ENCODE measurements at places on chromosomes 4 and X.

DNA sequence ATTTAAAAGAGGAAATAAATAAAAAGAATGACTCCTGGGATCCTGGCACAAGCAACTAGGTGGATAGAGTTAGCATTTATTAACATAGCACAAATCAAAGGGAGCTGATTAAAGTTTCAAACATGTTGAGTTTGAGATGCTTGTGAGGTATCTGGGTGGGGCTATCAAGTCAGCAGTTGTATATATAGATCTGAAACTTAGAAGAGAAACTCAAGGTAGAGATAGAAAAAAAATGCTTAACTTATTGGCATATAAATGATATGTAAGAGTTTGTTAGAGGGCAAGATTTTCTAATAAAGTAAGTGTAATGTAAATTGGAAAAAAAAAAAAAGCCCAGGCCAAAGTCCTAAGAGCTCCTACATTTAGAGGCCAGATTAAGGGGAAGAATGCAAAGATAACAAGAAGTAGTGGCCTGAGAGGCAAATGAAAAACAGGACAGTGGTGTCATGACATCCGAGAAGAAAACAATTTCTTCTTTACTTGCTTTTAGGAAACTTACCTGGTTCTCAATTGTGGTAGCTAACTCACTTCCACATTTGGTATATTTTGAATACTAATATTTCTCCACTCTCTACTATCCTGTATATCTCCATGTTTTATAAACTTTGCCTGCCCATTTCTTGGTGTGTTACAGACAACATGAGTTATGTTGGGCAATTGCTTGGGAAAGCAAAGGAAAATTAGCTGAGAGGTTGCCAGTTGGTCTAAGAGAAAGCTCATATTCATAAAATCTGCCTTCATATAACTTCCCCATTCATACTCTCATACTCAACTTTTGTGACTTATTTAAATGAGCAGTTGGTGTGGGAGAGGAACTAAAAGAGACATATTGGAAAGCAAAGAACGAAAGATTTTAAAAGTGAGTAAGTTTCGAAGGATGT lies 169.2 kb downstream of the PARM1 start:
- no peak for DNase-seq

DNA sequence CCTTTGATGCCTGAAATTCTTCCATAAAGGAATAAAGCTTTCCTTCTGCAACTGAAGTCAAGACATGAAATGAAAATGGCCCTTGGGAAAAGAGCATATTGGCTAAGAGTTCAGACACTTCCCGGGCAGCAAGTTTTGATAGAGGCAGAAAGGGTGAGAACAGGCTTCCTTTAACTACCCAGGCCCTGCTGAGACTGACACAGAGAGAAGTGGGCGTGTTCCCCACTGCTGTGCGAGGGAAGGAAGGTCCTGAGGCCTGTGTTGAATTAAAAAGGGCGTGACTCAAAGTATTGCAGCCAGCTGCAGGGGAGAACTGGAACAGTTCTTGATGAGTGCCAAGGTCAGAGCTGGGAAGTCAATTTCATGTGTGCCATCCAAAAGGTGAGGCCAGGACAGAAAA lies 33.9 kb upstream of the ADGRG2 start:
- no peak for DNase-seq

GRCh38 chrX:68834371-68835103 lies 5.7 kb downstream of the EFNB1 start:
- no peak for DNase-seq

- DNase-seq = no peak
Measured at GRCh38 chr4:40763228-40763716, 13.5 kb downstream of the NSUN7 start.

DNA sequence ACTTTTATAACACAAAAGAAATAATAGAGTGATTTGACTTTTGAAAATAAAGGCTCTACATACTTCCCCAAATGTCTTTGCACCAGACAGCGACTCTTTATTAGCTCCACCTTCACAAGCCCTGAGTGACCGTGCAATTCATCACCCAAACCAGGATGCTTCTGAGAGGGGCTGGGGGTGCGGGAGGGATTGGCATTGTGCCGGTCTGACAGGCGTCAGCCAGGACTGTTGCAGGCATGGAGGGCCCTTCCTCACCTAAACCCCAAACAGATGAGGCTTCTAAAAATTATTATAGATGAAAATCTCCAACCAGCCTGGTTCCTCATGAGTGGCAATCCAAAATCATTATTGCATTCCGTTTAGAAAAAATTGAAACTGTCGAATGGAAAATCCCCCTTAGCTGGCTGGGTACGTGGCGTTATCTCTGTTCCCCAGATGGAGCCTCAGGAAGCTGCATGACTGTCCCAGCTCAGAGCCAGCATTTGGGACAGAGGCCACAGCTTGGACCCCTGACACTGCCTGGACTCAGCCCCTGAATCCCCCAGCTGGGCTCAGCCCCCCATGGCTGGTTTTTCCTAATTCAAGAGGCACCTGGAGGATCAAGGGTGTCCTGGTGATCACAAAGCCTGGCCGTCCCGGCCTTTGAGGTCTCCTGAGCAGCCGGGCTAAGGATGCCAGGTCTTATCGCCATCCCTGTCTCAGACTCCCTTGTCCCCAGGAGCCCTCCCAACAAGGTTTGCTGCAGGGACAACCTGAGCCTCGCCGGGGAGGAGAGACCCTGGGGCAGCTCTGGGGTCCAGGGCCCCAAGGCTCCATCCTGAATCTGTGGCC lies 60.4 kb downstream of the SORCS2 start:
- DNase-seq = no peak

- DNase-seq = no peak
Measured at GRCh38 chr4:21136051-21136630, 435.9 kb downstream of the PACRGL start.

DNA sequence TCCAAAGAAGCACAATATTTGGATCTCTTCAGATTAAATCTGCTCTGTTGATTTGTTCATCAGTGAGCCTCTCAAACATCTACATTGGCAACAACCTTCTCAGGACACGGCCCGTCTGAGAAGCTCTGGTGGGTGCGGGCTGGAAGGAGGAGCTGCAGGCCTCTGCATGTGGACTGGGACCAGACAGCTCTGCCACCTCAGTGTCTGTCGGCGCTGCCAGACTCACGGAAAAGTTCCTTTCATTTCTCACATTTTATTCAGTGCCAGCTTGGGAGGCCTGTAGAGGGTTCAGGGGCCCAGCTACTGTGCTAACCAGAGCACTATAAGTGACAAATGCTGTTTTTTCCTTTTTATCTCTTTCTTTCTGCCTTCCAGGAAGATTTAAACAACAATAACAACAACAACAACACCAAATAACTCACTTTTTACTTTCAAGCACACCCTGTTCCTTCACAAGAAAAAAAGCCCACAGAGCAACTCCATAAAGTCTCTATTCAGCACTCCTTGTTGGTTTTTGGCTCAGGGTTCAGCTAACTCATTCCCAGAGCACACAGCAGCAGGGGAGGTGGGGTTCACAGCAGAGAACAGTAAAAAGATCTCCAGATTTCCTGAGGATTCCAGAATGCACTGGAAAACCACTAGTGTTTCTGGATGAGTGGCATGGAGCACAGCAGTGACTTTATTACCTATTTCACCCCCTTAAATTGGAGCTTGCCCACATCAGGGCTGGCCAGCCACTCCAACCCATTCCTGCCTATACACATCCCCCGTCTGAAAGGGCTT lies 23.2 kb upstream of the HOPX start:
- DNase-seq = no peak

DNA sequence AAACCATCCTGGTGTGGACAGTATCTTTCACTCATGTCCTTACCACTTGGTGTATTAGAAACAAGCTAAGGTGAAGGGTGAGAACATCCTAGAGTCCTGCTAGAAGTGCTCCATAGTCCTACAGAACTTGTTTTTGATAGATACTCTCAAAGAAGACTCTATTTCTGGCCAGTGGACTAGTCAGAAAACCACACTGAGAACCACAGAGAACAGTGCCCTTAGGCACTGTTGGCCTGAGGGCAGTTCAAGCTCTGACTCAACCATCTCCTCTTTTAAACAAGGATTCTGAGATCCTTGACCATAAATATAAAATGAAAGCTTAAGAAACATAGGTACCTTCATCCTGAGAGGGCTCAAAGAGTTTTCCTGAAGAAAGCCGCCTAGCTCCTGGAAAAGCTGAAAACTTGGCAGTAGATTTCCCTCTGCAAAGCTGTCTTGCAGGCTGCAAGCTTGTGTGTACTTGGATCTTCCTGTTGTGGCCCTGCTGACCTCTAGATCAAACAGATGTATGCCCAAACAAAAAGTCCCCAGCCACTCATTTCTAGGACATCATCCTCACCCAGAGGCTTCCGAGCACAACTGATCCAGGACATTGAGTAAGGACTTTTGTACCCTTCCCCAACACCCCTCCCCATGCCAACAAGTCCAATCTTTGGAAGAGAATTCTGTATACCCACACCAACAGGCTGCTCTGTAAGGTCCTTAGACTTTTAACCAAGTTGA lies 111.6 kb upstream of the CXCL13 start:
- no peak for DNase-seq

DNA sequence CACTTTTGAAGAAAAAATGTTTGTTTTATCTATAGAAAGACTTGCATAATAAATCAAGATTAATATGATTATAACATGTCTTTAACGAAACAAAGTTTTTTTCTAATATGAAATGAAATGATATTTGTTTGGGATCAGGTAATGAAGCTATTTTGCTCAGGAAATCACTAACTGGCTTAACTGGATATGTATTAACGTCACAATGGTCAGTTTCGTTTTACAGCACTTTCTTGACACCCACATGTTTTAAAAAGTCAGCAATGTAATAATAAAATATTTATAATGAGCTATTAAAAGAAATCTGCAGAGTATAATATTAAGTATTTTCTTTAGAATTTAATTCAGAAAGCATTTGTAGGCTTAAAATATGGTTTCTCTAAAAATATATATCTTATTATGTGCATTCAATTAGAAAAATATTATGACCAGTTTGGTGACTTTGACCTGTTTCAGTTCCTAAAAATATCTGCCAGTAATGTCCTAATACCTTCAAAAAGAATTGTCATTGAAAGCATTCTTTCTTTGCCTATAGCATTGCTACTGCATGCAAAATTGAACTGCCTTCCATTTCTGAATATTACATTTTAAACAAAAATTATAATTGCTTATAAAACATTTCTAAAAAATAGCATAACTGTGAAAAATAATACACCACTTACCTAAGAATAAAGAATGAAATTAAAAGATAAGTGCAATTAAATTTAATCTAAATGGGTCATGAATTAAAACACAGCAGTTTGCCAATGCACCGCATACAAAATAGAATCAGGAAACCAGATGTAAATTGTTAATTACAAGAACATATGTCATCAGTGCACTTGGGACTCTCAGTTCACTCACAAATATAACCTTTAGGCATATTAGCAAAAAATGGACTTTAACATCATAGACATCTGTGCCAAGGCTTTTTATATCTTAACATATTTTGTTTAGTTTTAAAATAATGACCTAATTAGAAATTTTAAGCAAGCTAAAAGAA lies 31.6 kb downstream of the TIGD2 start:
- no peak for DNase-seq

GRCh38 chr4:168472920-168473319 lies 7.4 kb downstream of the DDX60L start:
- no peak for DNase-seq

GRCh38 chrX:44002567-44002966 lies 29.4 kb upstream of the NDP start:
- no peak for DNase-seq

- DNase-seq = no peak
Measured at GRCh38 chr4:40687676-40688389, 58.2 kb upstream of the RBM47 start.

DNA sequence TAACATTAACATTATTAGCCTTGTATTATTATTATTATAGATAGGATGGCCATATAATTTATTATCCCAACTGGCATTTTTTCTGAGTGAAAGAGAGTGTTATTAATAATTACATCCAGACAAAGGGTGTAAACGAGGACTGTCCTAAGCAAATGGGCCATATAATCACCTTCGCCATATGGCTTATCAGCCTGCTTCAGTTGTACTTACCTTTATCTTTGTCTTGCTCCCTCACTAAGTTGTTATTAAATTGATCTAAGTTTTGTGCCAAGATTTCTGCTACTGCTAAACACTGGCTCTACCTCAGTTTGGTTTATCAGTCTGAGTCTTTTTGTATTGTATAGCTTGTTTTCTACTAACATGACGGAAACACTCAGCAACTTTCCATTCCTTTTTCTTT lies 76.9 kb downstream of the STIM2 start:
- no peak for DNase-seq

GRCh38 chr4:54683616-54684346 lies 26.0 kb downstream of the KIT start:
- peak; percentile 36 for DNase-seq

GRCh38 chr4:80927420-80927819 lies 103.1 kb upstream of the BMP3 start:
- DNase-seq = no peak

DNA sequence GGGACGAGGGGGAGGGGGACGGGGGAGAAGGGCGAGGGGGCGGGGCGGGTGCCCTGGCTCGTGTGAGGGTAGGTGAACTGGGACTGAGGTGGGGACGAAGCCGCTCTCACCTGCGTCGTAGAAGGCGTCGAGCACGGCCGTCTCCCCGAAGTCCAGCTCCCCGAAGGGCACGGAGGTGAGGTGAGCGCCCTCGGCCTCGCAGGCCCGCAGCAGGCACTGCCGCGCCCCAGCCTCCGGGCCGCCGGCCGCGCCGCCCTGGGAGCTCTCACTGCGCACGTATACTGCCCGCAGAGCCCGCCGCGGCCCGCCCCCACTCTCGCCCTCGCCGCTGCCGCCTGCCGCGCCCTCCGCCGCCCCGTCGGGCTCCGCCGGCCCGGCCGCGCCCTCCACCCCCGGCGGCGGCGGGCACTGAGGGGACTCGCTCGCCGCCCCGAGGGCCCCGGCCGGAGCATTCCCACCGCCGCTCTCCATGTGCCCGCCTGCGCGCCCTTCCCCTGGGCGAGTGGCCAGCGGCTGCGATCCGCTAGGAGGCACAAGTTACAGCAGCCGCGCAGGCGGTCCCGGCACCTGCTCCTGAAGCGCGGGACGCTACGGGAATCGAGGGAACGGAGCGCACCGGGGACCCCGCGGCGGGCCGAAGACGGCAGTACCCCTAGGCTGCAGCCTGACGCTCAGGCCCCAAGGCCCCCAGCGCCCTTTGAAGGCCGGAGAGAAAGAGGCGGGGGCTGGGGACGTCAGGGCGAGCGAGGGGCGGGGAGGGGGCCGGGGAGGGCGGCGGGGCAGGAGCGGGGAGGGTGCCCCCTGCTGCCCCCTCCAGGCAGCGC lies at the start of gene MAP3K15:
TSS of gene MAP3K15 (minus strand) at position 718 of the 824 bp plus-strand sequence. CDS start at position 471, 247 bp downstream.
- DNase-seq = no peak

- DNase-seq = no peak
Measured at GRCh38 chrX:106481341-106481740, 130.4 kb upstream of the RADX start.

- DNase-seq = no peak
Measured at GRCh38 chrX:121932688-121933087, 885.3 kb downstream of the GLUD2 start.

DNA sequence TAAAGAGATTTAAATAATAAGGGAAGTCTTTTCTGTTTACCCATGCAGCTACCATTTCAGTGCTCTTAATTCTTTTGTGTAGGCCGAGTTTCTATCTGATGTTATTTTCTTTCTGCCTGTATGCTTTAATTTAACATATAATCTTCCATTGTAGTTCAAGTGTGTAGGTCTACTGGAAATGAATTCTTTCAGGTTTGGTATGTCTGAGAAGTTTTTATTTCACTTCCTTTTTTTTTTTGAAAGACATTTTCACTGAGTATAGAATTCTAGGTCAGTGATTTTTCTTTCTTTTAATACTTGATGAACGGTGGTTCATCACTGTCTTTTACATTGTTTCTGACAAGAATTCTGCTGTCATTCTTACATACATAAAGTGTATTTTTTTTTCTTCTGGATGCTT lies 42.1 kb downstream of the VAMP7 start:
- DNase-seq = no peak
